Activated naive CD8-positive, alpha-beta T cell treated with anti-CD3 and anti-CD28 coated beads for 36 hours (primary cell): ENCODE measurements at places on chromosomes 16 and 17.

GRCh38 chr17:8003594-8004181, 1.3 kb downstream of the GUCY2D start:
- no peak overlapping the region for H3K4me3 ChIP-seq
- no peak overlapping the region for H3K27ac ChIP-seq
- H3K36me3 ChIP-seq, result no peaks in the 10 kb centered on the region
- H3K4me1 ChIP-seq, result peaks cover 5% of the 10 kb centered on the region
- peaks cover 52% of the 10 kb centered on the region for H3K27me3 ChIP-seq

DNA sequence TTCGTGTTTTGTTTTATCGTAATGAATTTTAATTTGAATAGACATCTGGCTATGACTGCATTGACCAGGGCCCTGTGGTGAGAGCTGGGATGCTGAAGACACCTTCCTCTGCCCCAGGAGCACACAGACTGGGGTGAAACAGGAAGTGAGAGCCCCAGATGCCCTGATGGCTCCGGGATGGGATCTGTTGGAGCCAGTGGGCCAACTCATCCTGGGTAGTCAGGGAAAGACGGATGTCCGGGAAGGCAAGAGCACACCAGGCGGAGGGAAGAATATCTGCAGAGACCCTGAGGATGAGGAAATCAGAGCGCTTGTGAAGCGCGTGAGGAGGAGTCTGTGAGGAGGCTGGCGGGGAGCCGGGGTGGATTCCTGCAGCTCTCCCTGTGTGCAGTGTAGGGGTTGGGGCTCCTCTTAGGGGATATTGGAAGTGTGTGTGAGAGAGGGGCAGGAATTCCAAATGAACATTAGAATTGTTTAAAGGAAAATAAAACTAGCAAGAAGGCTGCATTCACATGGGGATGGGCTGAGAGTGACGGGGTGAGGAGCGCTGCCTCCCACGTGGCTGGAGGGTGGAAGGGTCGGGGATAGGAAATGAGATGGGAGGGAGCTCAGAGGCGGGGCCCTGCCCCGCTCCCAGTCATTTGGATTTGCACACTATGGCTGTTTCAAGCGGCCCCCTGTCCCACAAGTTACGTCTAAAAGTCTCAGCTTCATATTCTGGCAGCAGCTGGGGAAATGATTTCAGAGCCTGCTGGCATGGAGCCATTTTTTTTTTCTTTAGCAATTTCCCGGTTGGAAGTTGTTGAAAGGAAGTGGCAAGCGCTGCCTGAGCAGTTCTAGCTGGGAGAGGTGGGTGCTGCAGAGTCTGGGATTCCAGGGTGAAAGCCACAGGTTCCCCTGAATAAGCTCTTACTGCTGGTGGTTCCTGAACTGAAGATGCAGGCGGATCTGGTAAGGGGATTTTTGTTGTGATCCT, 71.2 kb upstream of the LGALS9 start:
- H3K4me1 ChIP-seq, result peaks cover 13% of the 10 kb centered on the region
- DNase-seq, result no peak
- no peaks in the 10 kb centered on the region for H3K27me3 ChIP-seq

GRCh38 chr17:68820825-68821481, 134.2 kb downstream of the ABCA8 start:
- no peaks in the 10 kb centered on the region for H3K4me1 ChIP-seq
- no peak for DNase-seq
- H3K36me3 ChIP-seq, result no peaks in the 10 kb centered on the region
- no peaks in the 10 kb centered on the region for H3K27me3 ChIP-seq

GRCh38 chr17:37796076-37796475, 51.2 kb upstream of the HNF1B start:
- DNase-seq, result no peak
- peaks cover 12% of the 10 kb centered on the region for H3K27me3 ChIP-seq
- no peaks in the 10 kb centered on the region for H3K36me3 ChIP-seq
- H3K4me3 ChIP-seq, result no peak overlapping the region

DNA sequence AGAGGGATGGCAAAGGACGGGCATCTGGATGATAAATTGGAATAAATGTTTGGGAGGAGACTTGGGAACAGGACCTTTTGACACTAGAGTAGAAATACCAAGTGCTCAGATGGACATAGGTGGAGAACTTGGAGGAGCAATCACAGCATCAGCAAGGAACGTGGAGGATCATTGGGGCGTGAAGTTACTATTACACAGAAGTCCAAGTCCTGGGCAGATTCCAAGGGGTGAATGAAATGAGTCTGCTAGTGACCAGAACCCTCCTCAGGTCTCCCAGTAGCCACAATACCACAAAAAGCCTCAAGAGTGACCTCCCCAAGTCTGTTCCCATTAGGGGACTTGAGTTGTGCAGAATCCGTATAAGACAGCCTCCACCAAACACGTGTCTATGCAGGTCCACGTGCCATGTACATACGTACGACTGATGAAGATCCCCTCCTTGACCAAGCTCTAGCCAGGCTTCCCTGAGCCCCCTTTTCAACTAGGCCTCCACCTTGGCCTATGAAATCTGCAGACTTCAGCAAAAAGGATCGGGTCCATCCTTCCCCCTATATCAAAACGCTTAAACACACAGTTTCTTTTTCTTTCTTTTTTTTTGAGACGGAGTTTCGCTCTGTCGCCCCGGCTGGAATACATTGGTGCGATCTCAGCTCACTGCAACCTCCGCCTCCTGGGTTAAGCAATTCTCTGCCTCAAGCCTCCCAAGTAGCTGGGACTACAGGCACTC, 2.2 kb downstream of the C17orf67 start:
- H3K36me3 ChIP-seq, result peaks cover 24% of the 10 kb centered on the region
- no peak for DNase-seq
- H3K27ac ChIP-seq, result no peak overlapping the region
- H3K27me3 ChIP-seq, result no peaks in the 10 kb centered on the region
- H3K4me1 ChIP-seq, result peaks cover 34% of the 10 kb centered on the region

DNA sequence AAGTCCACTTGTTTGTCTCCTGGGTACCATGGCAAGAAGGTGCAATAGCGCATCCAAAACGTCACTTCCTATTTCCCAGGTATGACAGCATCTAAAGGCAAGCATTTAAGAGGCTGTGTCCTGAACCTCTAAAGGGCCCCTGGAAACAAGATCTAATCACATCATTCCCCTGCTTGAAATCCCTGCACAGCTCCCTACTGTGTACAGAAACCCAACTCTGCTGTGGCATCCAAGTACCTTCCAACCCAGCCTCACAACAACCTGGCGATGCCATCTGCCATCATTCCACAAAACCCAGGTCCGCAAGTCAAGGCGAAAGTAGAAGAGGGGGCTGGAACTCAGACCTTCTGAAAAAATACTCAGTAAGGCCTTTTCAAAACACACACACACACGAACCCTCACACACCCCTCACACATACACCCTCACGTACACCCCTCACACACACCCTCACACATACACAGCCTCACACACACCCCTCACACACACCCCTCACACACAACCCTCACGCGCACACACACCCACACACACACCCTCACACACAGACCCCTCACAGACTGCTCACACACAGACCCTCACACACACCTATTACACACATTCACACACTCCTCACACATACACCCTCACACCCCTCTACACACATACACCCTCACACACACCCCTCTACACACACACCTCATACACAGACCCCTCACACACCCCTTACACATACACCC, 24.5 kb downstream of the C17orf67 start:
- no peak overlapping the region for H3K4me3 ChIP-seq
- DNase-seq, result no peak
- H3K27me3 ChIP-seq, result no peaks in the 10 kb centered on the region
- no peaks in the 10 kb centered on the region for H3K36me3 ChIP-seq

DNA sequence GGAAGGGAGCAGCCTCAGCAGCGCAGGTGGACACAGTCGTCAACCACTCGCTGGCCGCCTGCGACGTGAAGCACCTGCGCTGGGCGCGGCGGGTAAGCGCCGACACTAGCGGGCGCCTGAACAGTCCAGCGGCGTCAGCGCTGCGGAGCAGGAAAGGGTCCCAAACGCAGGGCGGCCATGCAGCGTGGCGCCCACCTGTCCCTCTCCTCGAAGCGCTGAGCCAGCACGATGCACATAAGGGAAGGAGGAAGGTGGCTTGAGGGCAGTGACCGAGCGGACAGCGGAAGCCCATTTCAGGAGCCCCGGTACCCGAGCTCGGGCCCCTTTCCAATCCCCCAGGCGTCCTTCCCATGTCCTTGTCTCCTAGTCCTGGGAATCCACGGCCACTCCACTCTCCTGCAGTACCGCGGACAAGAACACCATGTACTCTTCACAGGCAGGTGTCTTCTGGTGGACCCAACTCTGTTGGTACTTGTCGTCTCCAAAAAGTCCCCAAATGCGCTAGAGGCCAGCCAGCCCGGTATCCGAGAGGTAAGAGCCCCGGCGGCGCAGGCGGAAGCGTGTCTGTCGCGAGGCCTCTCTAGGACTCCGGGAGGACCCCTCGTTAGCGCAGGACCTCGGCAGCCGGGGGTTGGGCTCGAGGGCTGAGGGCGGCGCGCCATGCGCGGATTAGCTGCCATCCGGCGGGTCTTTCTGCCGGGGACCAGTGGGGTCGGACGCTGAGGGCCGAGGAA, 14.4 kb downstream of the ZNF232 start:
- peak; percentile 59 for DNase-seq
- H3K27me3 ChIP-seq, result peaks cover 11% of the 10 kb centered on the region
- peaks cover 7% of the 10 kb centered on the region for H3K4me1 ChIP-seq
- peaks cover 38% of the 10 kb centered on the region for H3K36me3 ChIP-seq
- peak overlapping the region; percentile 70 for H3K27ac ChIP-seq
